Ascending aorta (tissue), 2 donors: ENCODE measurements at places on chromosomes 5 and 9.

DNA sequence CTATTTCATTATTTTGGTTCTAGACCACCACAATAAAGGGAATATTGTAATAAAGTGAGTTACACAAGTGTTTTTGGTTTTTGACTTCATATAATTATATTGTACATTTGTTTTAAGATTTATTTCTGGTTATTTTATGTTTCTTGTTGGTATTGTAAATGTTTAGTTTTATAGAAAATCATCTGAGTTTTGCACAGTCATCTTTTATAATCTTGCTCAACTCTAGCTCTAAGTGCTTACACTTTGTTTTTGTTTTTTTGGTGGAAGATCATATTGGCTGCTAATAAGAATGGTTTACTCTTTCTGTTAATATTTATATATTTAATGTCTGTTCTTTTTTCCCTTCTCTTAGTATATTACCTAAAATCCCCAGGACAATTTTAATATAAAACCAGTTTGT lies 135.0 kb downstream of the CNTLN start:
- no peak overlapping the region for H3K4me3 ChIP-seq
- no peaks in the 10 kb centered on the region for H3K27me3 ChIP-seq
- H3K4me1 ChIP-seq: no peaks in the 10 kb centered on the region
- DNase-seq: no peak
- no peak overlapping the region for H3K27ac ChIP-seq
- H3K36me3 ChIP-seq: no peaks in the 10 kb centered on the region

GRCh38 chr9:121640491-121641223 lies 10.8 kb upstream of the DAB2IP start:
- H3K4me3 ChIP-seq: no peak overlapping the region
- no peaks in the 10 kb centered on the region for H3K4me1 ChIP-seq
- no peak overlapping the region for H3K27ac ChIP-seq
- no peaks in the 10 kb centered on the region for H3K27me3 ChIP-seq
- DNase-seq: no peak

- H3K27me3 ChIP-seq: no peaks in the 10 kb centered on the region
- no peaks in the 10 kb centered on the region for H3K36me3 ChIP-seq
- no peak overlapping the region for H3K4me3 ChIP-seq
- no peaks in the 10 kb centered on the region for H3K4me1 ChIP-seq
- no peak for DNase-seq
Measured at GRCh38 chr9:86512929-86513328, 158.7 kb upstream of the TUT7 start.

- no peak for DNase-seq
- peak overlapping the region; percentile 82 for H3K27ac ChIP-seq
- peaks cover 22% of the 10 kb centered on the region for H3K4me1 ChIP-seq
- peak overlapping the region; percentile 78 for H3K4me3 ChIP-seq
- H3K27me3 ChIP-seq: no peaks in the 10 kb centered on the region
Measured at GRCh38 chr5:59037941-59038797, 455.3 kb downstream of the RAB3C start.

DNA sequence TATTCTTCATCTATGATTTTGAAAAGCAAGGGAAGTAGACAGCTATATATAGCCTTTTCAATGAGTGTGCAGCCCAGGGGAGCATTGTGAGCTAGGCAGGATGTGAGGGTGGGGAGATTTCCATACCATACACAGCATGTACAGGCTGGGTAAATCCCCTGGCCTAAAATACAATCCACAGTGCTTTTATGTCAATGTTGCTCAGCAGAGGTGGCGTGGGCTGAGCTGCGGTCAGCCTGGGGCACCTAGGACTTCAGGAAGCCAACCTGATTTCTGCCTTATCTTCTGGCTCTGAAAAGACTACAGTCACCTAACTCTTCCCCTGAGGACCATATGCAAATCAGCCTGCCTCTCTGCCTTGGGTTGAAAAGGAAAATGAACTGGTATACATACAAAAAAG lies 6.3 kb upstream of the GARIN3 start:
- H3K4me3 ChIP-seq: no peak overlapping the region
- no peaks in the 10 kb centered on the region for H3K27me3 ChIP-seq
- H3K36me3 ChIP-seq: no peaks in the 10 kb centered on the region
- H3K27ac ChIP-seq: no peak overlapping the region

GRCh38 chr5:160887780-160888179 lies 35.8 kb upstream of the ATP10B start:
- no peaks in the 10 kb centered on the region for H3K36me3 ChIP-seq
- no peak for DNase-seq
- H3K27ac ChIP-seq: no peak overlapping the region
- H3K4me3 ChIP-seq: no peak overlapping the region
- H3K27me3 ChIP-seq: no peaks in the 10 kb centered on the region

- H3K36me3 ChIP-seq: peaks cover 3% of the 10 kb centered on the region
- no peak overlapping the region for H3K4me3 ChIP-seq
- no peak for DNase-seq
- no peaks in the 10 kb centered on the region for H3K27me3 ChIP-seq
- no peak overlapping the region for H3K27ac ChIP-seq
Measured at GRCh38 chr9:6417186-6417585, 4.2 kb downstream of the UHRF2 start.
